ENCODE measurements at places on chromosomes 5 and 9.

DNA sequence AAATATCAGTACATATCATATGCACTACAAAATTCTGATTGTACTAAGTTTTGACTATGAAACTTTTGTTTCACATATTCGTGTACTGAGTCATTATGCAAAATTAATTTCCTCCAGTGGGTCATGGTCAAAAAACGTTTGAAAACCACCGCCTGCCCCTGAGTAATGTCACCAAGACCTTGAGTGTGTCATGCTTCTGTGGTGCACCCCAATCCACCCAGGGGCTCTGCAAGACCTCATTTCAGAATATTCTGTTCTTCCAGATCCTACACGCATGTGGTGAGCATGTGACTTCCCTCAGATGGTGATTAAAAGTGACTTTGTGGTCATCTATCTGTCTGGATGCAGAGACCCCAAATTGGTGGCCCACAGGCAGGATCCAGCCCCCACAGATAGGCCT, 31.0 kb downstream of the ABLIM3 start:
- DNase-seq = no peak

GRCh38 chr5:9892696-9893095, 262.5 kb upstream of the TAS2R1 start:
- no peak for DNase-seq

DNA sequence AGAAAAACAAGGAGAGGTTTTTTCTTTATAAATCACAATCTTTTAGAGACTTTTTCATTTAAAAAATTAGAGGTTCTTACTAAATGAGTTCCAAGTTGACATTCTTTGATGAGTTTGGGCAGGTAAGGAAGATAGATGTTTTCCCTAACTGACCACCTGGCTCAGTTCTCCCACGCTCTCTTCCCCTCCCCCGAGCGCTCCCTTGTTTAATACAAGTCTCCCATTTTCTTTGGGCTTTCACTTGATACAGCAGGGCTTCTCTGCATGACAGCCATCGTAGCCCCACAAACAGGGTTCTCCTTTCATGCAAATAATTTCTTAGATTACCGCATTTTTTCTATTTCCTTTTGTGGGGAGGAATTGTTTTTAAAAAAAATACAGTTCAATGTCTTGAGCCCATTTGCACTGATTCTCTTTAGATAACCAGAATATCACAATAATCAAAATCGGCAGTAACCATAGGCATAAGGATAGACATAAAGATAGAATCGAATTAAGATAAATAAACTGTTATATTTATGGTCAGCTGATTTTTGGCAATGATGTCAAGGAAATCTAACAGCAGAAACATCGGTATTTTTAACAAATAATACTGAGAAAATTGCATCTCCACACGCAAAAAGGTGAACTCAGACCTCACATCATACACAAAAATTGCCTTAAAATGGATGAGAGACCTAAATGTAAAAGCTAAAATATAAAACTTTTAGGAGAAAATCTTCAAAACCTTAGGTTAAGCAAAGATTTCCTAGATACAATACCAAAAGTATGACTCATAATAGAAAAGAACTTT, 325.4 kb downstream of the PIK3R1 start:
- no peak for DNase-seq

DNA sequence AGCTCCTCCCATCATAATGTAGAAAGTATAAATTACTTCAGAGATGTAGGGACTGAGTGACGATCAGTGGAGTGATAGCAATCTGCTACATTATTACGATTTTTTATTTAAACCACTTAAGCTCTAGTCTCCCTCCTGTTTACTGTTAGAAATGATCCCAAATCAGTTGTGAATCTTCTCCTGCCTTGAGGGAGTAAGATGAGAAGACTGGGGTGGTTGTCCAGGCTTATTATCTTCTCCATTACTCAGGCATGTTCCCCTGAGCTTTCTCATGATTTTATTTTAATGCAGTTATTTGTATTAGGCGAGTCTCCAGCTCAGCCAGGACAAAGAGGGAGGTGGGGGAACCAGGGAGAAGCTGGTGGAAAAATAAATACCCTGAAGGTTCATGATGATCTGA, 48.2 kb upstream of the CTNNA1 start:
- DNase-seq = no peak

DNA sequence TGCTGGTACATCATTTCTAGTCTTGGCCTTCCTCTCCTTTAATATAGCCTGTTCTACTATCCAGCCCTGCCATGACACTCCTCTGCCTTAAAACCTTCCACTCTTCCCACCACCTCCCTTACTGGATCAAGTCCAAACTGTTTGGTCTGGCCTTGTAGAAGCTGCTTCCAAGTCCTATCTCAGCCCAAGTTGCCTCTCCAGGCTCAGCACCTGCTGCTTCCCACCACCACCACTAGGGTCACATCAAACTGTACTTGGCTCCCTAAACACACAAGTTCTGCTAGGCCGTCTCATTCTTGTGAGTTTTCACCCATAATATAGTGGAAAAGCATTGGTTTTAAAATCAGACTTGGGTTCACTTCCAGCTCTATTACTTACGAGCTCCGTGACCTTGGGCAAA, 1.4 kb downstream of the NDUFA8 start:
- no peak for DNase-seq

- no peak for DNase-seq
Measured at GRCh38 chr5:12704955-12705354, 800.7 kb upstream of the CTNND2 start.

- DNase-seq = no peak
Measured at GRCh38 chr5:163677092-163677491, 171.7 kb downstream of the MAT2B start.

GRCh38 chr9:123268199-123268464, 254 bp downstream of the STRBP start:
- DNase-seq = no peak

GRCh38 chr9:133553123-133553522, 18.6 kb downstream of the ADAMTSL2 start:
- no peak for DNase-seq

- no peak for DNase-seq
Measured at GRCh38 chr9:137765536-137765935, 112.0 kb upstream of the CACNA1B start.

- no peak for DNase-seq
Measured at GRCh38 chr9:71637375-71637774, 130.9 kb downstream of the CEMIP2 start.

GRCh38 chr5:113813466-113813865, 300.0 kb downstream of the YTHDC2 start:
- DNase-seq = no peak

- DNase-seq = no peak
Measured at GRCh38 chr5:8865686-8866374, 680.0 kb downstream of the SEMA5A start.

Data from posterior cingulate gyrus (tissue), 11 donors.